Stimulated activated effector memory CD8-positive, alpha-beta T cell treated with anti-CD3 and anti-CD28 coated beads, Interleukin-12 subunit alpha, Interleukin-12 subunit beta, amount 100 ng/mL, for 72 hours (primary cell): ENCODE measurements at places on chromosomes 12 and 14.

DNA sequence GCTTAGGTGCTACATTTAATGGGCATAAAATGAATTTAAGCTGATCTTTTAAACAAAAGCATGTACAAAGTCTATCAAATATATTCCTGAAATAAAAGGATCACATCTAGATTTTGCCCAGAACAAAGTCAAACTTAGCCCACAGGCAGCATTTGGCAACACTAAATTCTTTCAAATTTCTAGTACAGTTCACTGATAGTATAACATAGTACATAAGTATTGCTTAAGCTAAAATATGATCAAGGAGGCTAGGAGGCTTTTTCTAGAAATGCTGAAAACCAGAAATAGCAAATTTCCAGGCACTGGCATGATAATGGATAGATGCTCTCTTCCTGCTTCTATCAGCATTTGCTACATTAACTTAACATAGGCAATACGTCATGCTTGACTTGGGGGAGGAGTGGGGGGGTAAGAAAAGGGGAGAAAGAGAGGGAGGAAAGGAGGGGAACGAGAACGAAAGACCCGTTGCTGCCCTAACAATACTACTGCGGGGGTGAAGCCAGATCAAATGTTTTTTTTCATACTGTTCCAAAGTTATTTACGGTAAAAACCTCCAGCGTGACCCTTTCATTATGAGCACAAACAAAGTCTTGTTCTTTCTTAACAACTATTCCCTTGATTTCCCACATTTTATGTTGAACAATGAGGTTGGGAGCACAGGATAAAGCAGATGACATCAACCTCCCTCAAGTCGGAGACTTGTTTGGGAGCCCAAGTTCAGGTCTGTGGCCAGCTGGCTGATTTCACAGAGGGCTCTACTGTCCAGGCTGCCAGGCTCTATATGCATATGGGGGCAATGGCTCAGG lies 10.6 kb downstream of the TMED10 start:
- DNase-seq: no peak

- no peak for DNase-seq
Measured at GRCh38 chr14:50924236-50924635, 20.0 kb downstream of the PYGL start.

DNA sequence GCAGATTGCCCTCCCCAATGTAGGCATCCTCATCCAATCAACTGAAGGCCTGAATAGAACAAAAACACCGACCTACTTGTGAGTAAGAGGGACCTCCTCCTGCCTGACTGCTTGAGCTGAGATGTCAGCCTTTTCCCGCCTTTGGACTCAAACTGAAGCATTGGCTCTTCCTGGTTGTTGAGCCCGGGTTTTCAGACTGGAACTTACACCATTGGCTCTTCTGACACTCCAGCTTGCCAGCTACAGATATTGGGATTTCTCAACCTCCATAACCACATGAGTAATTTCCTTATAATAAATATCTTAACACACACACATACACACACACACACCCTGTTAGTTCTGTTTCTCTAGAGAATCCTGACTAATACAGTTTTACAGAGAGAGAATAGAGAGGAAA lies 173.4 kb upstream of the NTF3 start:
- no peak for DNase-seq

DNA sequence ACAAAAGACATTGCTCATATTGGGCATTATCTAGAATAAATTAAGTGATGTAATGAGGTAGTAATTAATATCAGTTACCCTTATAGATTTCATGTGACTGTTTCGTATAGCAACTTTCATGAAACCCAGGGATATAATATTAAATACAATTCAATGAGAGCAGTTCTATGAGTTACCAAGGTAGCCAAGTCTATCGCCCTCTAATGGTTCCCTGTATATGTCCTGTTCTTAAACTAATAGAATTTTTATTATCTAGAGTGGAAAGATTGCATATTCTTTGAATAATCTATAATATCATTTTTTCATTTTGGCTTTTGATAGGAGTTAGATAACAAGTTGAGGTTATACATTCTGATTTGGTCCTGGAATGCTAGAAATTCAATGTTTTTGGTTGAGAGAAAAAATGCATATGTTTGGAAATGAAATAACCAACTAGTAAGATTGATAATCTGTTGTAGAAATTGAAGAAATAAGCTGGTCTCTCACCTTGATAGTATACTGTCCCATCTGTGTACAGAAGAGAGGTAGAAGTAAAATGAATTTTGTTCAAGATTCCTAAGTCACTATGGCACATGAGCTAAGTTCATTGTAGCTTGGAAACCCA lies 59.7 kb downstream of the SCFD1 start:
- no peak for DNase-seq

DNA sequence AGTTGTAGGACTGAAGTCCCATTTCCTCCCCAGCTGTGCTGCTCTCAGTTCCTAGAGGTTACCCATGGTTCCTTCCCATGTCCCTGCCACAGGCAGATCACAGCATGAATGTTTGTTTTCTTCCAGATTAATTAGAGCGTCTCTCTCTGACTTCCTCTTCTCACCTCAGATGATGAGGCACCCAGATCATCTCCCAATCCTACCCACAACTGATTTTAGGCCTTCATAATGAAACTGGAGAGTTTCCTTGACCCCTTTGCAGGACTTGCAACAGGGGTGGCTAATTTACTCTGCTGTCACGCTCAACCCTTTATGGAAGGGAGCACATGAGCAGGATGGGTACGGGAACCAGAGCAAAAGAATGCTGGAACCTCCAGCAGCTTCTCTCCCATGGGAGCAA lies 32.1 kb upstream of the TXNRD1 start:
- no peak for DNase-seq

GRCh38 chr14:101202627-101203404 lies 299.3 kb upstream of the RTL1 start:
- no peak for DNase-seq

DNA sequence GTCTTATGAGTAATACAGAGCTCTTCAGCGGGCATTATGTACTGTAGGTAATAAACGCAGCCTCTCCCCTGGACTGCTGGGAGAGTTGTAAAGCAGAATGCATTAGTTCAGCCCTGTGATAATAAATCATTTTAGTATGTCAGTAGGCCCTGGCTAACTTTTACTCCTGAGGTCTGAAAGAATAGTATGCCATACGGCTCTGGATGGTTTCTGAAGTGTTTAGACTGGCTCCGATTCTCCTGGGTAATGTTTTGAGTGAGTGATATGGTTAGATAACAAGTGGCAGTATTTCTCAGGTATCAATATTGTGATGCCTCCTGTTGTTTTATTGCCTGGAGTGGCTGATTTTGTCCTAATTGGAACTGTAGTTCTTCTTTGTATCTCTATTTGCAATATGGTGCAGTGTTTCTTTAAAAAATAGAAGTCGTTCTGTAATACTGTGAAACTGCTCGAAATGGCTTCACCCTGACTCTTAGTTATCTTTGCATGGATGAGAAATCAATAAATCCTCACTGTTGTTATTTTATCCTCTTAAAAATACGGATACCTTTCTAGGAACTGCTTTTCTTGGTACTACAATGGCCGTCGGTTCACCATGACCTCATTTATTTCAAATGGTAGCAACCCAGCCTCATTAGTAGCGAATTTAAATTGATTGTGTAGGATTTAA lies 100.2 kb downstream of the PDZRN4 start:
- DNase-seq: no peak

DNA sequence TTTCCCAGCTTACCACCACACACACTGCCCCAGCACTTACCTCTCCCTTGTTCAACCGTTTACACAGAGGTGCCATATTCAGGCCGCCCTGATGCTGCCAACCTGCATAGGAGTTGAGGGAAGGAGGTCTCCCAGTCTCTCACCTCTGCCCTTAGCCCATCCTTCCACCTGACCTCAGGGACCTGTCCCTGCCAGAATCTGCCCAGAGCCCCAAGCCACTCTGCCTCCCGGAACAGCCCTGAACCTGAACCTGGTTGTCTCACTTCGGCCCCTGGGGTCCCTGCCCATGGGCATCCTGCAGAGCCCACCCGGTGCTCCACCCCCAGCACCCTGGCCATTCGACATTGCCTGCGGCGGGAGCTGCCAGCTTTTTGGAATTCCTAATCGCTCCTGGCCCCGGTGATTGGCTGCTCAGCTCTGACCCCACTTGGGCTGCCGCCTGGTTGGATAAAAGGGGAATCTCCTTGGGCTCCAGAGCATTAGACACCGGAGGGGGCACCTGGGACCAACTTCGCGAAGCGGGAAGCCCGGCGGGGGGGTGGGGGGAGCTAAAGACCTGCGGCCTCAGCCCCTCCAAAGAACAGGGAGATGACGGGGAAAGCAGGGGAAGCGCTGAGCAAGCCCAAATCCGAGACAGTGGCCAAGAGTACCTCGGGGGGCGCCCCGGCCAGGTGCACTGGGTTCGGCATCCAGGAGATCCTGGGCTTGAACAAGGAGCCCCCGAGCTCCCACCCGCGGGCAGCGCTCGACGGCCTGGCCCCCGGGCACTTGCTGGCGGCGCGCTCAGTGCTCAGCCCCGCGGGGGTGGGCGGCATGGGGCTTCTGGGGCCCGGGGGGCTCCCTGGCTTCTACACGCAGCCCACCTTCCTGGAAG lies at the start of gene VSX2:
VSX2 (plus strand) TSS at position 476 of the 874 bp plus-strand sequence; CDS start at position 589, 113 bp downstream.
- DNase-seq: no peak

DNA sequence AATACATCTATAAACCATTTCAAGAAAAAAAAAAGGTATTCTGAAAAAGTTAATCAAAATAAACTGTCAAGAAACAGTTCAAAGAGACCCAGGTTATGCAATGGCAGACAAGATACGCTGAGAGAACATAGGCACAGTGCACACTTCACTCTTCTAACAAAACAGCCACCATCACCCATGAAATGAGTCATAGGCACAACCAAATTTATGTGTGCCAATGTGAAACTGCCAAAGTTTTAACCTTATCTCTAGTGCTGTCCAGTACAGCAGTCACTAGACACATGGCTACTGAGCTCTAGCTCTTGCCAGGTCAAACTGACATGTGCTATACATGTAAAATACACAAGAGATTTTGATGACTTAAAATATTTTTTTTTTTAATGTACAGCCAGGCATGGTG lies 1.4 kb downstream of the CEP128 start:
- DNase-seq: no peak

DNA sequence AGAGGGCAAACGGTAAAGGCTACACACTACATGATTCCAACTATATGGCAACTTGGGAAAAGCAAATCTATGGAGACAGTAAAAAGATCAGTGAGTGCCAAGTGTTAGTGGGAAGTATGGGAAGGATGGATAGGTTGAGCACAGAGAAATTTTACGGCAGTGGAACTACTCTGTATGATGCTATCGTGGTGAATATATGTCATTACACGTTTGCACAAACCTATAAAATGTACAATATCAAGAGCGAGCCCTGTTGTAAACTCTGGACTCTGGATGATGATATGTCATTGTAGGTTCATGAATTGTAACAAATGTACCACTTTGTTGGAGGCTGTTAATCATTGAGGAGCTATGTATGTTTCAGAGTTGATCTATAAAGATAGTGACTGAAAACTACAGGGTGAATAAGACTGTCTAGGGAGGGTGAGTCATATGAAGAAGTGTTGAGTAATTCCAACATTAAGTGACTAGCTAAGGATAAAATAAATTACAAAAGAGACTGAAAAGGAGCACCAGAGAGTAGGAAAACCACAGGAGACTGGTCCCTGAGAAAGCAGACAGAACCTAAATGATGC lies 349.2 kb upstream of the LMO3 start:
- no peak for DNase-seq

GRCh38 chr12:97643924-97644323 lies 181.3 kb downstream of the RMST start:
- DNase-seq: no peak

GRCh38 chr12:131459773-131460365 lies 251.0 kb upstream of the SFSWAP start:
- no peak for DNase-seq

DNA sequence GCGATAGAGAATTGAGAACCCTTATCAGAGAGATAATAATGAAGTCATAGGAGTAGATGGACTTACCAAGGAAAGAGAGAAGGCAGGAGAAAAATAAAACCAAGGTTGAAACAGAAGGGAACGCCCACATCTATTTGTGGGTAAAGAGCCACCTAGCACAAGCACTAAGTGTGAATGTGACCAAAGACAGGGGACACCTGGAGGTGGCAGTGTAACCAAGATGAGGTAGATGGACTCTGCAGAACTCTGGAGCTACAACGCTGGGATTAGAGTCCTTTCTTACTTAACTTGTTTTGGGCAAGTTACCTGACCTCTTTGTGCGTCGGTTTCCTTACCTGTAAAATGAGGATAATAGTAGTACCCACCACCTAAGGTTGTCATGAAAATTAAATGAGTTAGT lies 101.9 kb downstream of the SLC5A8 start:
- no peak for DNase-seq

DNA sequence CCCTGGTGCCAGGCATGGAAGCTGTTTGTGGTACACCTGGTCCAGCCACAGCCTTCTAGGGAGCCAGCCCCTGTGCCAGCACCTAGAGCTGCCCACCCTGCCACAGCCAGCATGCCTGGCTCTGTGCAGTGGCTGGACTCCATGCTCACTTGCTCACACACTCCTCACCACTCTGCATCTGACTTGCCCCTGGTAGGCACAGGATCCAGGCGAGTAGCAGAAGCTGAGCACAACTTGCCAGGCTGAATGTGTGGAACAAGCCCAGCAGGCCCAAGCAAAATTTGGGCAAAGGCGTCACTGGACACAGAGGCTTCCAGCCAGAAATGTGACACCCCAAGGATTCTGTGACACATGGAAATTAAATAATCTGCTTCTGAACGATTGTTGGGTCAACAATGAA lies 106.7 kb downstream of the MYF5 start:
- no peak for DNase-seq

- DNase-seq: no peak
Measured at GRCh38 chr12:88572781-88573549, 7.3 kb downstream of the KITLG start.

- no peak for DNase-seq
Measured at GRCh38 chr14:25518364-25518763, 468.4 kb upstream of the STXBP6 start.

- no peak for DNase-seq
Measured at GRCh38 chr12:27549236-27549800, 25.3 kb downstream of the PPFIBP1 start.

GRCh38 chr12:105748806-105749600 lies 389.8 kb downstream of the NUAK1 start:
- DNase-seq: no peak

DNA sequence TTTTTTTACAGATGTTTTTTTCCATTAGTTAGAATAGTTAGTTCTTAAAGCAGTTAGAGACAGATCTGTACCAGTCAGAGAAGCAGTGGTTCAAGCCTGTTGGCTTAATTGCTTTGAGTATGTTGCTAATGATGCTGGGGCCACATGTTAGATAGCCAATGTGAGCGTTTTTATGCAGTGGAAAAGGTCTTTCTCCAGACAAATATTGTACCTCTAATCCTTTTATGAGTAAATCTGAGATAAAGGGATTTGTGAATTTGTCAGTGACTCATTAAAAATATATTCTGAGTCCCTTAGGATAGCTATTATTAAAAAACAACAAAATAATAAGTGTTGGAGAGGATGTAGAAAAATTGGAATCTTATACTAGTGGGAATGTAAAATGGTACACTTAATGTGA lies 154.2 kb downstream of the MSRB3 start:
- DNase-seq: no peak

- DNase-seq: no peak
Measured at GRCh38 chr12:53579545-53579955, 46.6 kb downstream of the ATF7 start.
